NCI-H1694 (cell line): ENCODE measurements at places on chromosomes 3 and 15.

DNA sequence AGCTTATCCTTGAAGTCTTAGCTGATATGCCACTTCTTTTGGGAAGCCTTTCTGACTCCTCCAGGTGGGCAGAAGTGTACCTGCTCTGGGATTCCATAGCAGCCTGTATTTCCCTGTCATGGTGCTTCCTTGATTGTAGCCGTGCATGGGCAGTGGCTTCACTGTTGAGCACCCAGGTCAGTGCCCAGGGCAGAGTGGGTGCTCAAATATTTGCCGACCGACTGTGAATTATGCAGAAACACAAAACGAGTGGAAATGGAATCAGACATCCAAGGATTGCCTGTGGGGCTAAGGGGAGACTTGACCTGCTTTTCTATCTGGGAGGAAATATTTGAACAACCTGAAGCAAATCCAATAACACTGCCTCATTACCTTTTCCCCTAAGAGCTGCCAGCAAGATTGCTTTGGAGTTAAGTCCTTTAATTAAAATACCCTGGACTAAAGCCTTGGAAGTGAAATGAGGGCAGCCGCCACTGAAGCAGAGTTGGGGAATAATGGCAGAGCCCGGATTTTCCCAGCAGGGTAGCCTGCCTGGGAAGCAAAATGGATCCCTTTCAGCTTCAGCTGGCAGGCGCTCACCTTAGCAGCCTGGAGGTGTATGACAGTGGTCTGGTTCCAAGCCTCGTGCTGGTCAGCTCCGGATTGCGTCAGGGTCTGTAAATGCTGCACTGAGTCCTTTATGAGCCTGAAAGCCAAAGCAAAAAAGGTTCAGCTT, 14.9 kb downstream of the ACOX2 start:
- DNase-seq, result no peak

DNA sequence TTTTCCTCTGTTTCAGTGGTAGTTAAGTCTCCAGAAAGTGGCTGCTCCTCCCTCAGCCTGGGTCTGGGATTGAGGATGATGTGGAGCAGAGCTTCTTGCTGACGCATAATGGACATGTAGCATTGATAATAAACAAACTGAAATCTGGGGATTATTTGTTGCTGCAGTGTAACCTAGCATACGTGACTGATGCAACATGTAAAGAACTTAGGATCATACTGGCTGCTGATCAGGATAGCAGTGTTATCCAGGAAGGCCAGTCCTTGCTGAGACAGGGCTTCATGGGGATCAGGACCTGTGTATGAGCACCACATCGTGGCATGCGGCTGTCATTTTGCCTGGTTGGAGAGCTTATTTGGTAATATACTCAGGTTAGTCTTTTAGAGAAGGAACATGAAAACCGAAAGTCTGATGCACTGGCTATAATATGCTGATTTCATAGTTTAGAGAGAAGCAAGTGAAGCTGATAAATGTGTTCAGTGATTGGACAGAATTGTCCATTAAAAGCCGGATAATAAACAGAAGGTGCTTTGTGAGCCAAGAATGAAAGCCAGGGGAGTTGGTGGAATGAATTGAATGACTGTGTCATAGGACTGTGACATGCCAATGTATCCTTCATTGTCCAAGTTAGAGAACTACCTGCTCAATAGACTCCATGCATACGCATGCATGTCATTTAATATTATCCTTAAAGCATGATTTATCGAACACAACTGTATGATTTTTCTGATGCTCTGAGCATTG, 4.1 kb downstream of the MINAR1 start:
- DNase-seq, result no peak

GRCh38 chr3:192917404-192918274, at the start of gene MB21D2:
Gene MB21D2, minus strand, starts transcription at chr3:192917856. Its CDS starts 16 bp downstream, at chr3:192917840.
- peak; percentile 64 for DNase-seq

DNA sequence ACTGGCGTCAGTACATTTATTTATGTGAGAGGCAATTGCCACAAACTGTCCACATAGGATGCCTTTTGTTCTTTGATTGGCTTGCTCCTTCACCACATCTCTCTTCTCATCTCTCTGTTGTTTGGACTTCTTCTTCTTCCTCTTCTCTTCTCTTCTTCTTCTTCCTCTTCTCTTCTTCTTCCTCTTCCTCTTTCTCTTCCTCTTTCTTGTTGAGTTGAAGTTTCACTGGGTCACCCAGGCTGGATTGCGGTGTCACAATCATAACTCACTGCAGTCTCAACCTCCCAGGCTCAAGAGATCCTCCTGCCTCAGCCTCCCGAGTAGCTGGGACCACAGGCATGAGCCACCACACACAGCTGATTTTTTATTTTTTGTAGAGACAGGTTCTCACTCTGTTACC, 67.7 kb upstream of the GSK3B start:
- no peak for DNase-seq

DNA sequence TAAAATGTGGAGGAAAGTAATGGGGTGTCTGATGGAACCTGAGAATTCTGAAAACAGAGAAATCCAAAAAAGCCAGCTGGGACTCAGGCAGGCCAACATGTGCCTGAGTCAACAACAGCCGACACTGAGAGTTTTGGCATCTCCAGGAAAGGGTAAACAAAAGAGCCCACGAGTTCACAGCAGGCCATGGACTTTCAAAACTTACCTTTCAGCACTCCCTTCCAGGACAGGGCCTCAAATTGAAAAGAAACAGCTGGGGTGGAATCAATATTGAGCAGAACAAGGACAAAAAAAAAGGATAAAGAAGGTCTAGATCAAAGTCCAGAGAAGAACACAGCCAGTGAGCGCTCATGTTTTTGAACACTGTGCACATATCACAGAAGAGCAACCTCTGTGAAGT, 735.4 kb upstream of the GRM7 start:
- DNase-seq, result no peak

DNA sequence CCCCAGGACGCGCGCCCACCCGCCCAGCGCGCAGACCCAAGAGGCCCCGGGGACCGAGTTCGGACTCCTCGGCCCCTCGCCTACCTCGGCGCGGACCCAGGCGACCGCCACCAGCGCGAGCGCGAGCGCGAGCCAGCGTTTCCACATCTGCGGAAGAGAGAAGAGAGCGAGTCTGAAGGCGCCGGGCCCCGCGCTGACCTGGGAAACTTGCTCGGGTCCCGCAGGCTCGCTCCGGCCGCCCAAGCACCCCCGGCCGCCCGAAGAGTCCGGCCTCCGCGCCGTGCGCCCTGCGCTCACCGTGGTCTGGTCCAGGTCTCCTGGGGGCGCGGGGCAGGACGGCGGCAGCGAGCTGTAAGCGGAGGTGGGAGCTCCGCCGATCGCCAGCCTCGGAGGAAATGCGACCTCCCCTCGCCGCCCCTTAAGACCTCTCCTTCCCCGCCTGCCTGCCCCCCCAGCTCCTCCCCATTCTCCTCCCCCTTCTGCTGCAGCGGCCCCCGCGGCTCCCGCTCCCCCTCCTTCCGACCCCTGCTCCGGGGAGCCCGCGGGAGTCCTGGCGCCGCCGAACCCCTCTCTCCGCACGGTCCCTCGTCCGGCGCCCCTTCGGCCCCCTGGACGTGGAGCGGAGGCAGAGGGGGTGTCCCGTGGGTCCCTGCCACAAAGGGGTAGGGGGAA, at the start of gene FSTL1:
Gene FSTL1, minus strand, starts transcription at position 393 of the 672 bp plus-strand sequence. Its CDS starts 246 bp downstream, at position 147.
- DNase-seq, result no peak
